ENCODE measurements at places on chromosomes 16 and 17.
A peak's percentile ranks its signal among the peaks of the same experiment; 100 is the strongest.

- no peak overlapping the region for H3K4me3 ChIP-seq
- H3K27ac ChIP-seq: no peak overlapping the region
- H3K36me3 ChIP-seq: no peaks in the 10 kb centered on the region
- H3K4me1 ChIP-seq: no peaks in the 10 kb centered on the region
Measured at GRCh38 chr16:3575491-3575890, 1.7 kb downstream of the NLRC3 start.

DNA sequence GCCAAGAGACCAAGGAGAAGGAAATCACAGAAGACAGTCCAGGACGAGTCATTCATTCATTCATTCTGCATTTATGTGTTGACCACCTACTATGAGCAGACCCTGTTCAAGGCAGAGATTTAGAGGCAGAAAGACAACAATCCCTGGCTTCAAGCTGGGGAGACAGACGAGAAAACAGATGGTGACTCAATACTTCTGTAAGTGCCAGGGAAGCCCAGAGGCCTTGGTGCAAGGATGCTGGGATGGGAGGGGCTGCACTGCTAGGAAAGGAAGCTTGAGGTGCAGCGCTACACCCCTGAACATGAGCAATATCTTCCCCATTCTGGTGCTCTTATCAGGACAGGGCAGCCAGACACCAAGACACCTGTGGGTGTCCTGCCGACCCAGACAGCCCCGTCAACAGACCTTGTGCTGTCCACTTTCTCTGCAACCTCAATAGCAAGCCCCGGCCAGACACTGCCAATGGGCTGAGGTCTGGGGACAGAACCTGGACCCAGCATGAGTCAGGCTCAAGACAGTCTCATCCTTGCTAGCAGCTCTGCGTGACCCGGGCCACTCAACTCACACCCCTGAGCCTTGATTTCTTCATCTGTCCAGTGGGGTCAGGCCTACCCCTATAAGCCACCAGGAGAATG is 163.5 kb downstream of the COPRS start:
- no peaks in the 10 kb centered on the region for H3K27me3 ChIP-seq
- no peak overlapping the region for H3K4me3 ChIP-seq
- DNase-seq: no peak
- no peaks in the 10 kb centered on the region for H3K4me1 ChIP-seq

DNA sequence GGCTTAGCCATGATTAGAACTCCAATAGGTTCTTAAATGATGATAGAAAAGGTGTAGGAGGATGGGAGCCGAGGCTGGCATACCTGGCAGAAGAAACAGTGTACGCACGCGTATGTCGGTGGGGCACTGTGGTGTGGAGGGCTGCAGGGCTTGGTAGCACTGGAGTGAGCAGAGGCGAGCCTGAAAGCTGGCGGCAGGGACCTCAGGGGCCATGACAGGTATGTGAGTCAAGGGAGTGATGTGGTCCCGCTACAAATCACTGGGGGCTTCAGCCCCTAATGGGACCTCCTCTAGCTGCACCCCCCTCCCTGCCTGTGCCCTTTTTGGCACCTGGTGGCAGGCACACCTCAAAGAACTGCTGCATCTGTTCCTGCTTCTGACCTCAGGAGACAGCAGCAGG is 67.3 kb downstream of the RAI1 start:
- H3K4me1 ChIP-seq: peaks cover 30% of the 10 kb centered on the region
- DNase-seq: no peak
- H3K27ac ChIP-seq: peak overlapping the region; percentile 85

DNA sequence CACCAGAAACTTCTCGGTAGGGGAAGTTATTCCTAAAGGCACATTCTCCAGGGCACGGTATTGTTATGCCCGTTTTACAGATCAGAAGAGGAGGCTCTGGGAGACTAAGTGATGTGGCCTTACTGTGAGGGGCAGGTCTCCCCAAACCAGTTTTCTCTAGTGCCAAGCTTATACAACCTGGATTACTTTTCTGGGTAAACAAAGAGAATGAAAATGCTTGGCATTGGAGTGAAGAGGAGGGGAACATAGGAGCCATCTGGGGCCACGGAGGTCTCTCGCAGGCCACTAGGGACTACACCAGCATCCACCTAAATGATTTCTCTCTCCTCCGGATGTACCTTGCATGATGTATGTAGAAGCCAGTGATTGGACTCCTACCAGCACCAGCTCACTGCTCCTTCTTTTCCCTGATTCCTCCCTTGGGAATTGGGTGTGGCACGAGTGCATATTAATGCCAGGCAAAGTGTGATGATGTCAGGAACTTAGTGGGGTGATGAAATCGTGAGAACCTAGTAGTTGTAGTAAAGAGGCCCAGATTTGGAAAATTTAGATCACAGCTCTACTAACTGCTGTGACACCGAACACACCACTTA is 674 bp downstream of the TOM1L1 start:
- DNase-seq: peak; percentile 77
- peak overlapping the region; percentile 43 for H3K27ac ChIP-seq
- H3K27me3 ChIP-seq: no peaks in the 10 kb centered on the region
- no peaks in the 10 kb centered on the region for H3K4me1 ChIP-seq

GRCh38 chr16:11138769-11139325 is 117.2 kb downstream of the SOCS1 start:
- H3K36me3 ChIP-seq: no peaks in the 10 kb centered on the region
- H3K4me1 ChIP-seq: peaks cover 24% of the 10 kb centered on the region
- H3K4me3 ChIP-seq: no peak overlapping the region
- no peaks in the 10 kb centered on the region for H3K27me3 ChIP-seq
- H3K27ac ChIP-seq: no peak overlapping the region

DNA sequence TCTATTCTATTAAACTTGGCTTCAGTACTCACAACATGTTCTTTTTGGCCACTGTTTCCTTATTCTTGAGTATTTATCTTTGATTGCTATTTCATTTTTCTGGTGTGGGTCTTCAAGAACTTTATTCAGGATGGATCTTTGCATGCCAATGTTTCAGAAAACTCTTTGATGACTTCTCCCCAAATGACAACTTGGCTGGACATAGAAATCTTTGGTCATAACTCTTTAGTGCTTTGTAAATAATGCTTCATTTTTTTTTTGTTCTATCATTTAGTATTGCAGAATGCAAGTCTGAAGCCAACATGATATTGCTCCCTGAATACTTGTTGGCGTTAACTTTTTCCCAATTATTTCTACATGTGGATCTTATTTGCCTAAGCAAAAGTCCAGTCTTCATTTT is 103.6 kb upstream of the HS3ST2 start:
- H3K36me3 ChIP-seq: no peaks in the 10 kb centered on the region
- H3K27ac ChIP-seq: no peak overlapping the region
- no peaks in the 10 kb centered on the region for H3K4me1 ChIP-seq
- H3K4me3 ChIP-seq: no peak overlapping the region
- peaks cover under 1% of the 10 kb centered on the region for H3K27me3 ChIP-seq

GRCh38 chr16:9251026-9251425 is 159.6 kb downstream of the HAPSTR1 start:
- DNase-seq: no peak
- no peaks in the 10 kb centered on the region for H3K4me1 ChIP-seq
- no peaks in the 10 kb centered on the region for H3K27me3 ChIP-seq
- no peak overlapping the region for H3K27ac ChIP-seq
- no peak overlapping the region for H3K4me3 ChIP-seq
- H3K36me3 ChIP-seq: no peaks in the 10 kb centered on the region

DNA sequence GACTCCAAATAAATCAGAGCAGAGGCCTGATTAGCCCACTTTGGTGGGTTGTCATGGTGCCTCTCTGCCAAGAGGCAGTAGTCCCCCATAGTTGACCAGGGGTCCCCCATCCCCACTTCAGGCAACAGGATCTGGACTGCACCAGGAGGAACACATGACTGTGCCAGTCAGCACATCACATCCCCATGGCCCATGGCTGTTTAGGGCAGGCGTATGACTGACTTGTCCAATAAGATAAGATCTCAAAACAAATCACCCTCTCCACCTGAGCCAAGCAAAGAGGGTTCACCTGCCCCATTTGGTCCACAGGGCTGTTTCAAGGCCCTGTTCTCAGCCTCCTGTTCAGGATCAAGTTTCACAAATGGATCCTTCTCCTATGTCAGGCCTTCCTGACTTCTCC is 93.3 kb downstream of the C16orf78 start:
- H3K27ac ChIP-seq: no peak overlapping the region
- H3K36me3 ChIP-seq: no peaks in the 10 kb centered on the region
- H3K4me3 ChIP-seq: no peak overlapping the region
- DNase-seq: no peak
- peaks cover 4% of the 10 kb centered on the region for H3K27me3 ChIP-seq
- H3K4me1 ChIP-seq: no peaks in the 10 kb centered on the region

GRCh38 chr16:74226338-74226954 is 70.2 kb upstream of the PSMD7 start:
- H3K27me3 ChIP-seq: peaks cover 37% of the 10 kb centered on the region
- H3K36me3 ChIP-seq: no peaks in the 10 kb centered on the region
- H3K27ac ChIP-seq: no peak overlapping the region

DNA sequence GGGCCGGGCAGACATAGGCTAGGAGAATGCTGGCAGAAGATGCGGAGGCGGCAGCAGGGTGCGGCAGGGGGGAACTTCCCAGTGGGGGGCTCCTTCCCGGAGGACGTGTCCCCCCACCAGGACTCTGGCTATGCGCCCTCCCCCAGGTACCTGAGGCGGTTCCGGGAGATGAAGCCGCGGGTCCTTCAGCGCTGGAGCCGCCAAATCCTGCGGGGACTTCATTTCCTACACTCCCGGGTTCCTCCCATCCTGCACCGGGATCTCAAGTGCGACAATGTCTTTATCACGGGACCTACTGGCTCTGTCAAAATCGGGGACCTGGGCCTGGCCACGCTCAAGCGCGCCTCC is 3.4 kb downstream of the WNK4 start:
- DNase-seq: no peak
- H3K4me1 ChIP-seq: peaks cover 14% of the 10 kb centered on the region
- no peaks in the 10 kb centered on the region for H3K27me3 ChIP-seq
- H3K27ac ChIP-seq: peak overlapping the region; percentile 84
- peaks cover 10% of the 10 kb centered on the region for H3K36me3 ChIP-seq

GRCh38 chr16:20385844-20386832 is 18.4 kb downstream of the PDILT start:
- H3K36me3 ChIP-seq: no peaks in the 10 kb centered on the region
- no peaks in the 10 kb centered on the region for H3K27me3 ChIP-seq
- no peak for DNase-seq
- H3K27ac ChIP-seq: no peak overlapping the region
- H3K4me3 ChIP-seq: no peak overlapping the region

DNA sequence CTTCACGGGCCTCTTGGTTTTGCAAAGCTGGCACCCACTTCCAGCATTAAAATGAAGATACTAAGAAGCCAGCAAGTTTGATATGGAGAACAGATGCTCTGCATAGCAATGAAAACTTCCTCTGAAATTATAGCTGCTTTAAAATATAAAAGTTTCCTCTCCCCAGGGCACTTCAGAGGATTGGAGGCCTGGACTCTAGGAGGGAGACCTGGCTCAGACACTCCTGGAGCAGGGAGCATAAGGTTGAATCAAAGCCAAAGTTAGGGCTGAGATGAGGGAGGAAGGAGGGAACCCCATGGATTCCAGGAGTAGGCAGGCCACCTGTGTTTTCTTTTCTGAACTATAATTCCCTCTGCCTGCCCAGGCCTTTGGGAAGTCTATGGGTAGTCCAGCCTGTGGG is 176.0 kb upstream of the RPL38 start:
- no peak overlapping the region for H3K27ac ChIP-seq
- peaks cover 19% of the 10 kb centered on the region for H3K27me3 ChIP-seq
- H3K4me3 ChIP-seq: no peak overlapping the region

GRCh38 chr17:82399601-82400101 is 18.5 kb upstream of the HEXD start:
- DNase-seq: peak; percentile 55
- no peak overlapping the region for H3K27ac ChIP-seq
- no peaks in the 10 kb centered on the region for H3K4me1 ChIP-seq
- H3K4me3 ChIP-seq: no peak overlapping the region

- no peak overlapping the region for H3K4me3 ChIP-seq
- no peak overlapping the region for H3K27ac ChIP-seq
- no peaks in the 10 kb centered on the region for H3K4me1 ChIP-seq
- H3K36me3 ChIP-seq: no peaks in the 10 kb centered on the region
- H3K27me3 ChIP-seq: no peaks in the 10 kb centered on the region
Measured at GRCh38 chr16:19980632-19981265, 92.9 kb downstream of the GPR139 start.

- no peak for DNase-seq
- no peaks in the 10 kb centered on the region for H3K4me1 ChIP-seq
- no peaks in the 10 kb centered on the region for H3K27me3 ChIP-seq
- no peak within 1 kb of the TSS for H3K4me3 ChIP-seq
Measured at GRCh38 chr17:50468304-50469207, at the start of gene CHAD. Gene CHAD (minus strand): TSS chr17:50468880. CDS start chr17:50468813, 67 bp downstream.

GRCh38 chr16:31008551-31008950 is 1.9 kb downstream of the STX1B start:
- H3K4me1 ChIP-seq: peaks cover 4% of the 10 kb centered on the region
- DNase-seq: no peak
- peaks cover 13% of the 10 kb centered on the region for H3K27me3 ChIP-seq
- no peak overlapping the region for H3K27ac ChIP-seq

DNA sequence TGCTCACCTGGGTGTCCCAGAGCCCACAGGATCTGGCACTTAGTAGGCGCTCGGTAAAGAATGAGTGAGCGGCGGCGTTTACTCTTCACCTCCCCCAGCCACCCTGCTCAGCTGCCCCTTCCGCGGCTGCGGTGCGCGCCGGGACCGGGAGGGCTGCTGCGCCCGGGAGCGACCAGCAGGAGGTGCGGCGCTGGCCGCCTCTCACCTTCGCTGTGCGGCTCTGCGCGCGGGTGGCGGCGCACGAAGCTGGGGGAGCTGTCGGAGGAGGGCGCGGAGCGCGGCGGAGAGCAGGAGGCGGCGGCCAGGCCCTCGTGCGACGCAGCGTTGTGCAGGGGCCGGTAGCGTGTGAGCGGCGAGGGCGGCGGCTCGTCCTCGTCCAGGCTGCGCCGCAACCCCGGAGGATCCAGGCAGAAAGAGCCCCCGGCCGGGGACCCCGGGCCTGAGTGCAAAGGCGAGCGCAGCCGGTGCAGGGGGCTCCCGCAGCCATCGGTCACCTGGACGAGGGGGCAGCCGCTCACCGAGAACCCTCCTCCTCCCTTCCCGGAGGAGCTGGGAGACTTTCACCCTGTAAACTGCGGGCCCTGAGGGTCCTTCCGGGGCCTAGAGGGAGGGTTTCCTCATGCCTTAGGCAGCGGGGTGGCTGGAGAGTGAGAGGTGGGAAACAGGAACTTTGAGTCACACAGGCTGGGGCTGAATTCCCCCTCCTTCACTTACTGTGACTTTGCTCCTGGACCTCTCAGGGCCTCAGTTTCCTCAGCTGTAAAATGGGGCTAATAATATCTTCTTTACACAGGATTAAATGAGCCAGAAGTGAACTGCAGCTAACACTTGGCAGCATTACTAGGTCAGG is 12.5 kb downstream of the SAMD14 start:
- H3K36me3 ChIP-seq: no peaks in the 10 kb centered on the region
- DNase-seq: no peak
- H3K27ac ChIP-seq: no peak overlapping the region
- H3K4me1 ChIP-seq: no peaks in the 10 kb centered on the region
- peaks cover 11% of the 10 kb centered on the region for H3K27me3 ChIP-seq
